ENCODE measurements at places on chromosomes 12 and 14.
A peak's percentile ranks its signal among the peaks of the same experiment; 100 is the strongest.

DNA sequence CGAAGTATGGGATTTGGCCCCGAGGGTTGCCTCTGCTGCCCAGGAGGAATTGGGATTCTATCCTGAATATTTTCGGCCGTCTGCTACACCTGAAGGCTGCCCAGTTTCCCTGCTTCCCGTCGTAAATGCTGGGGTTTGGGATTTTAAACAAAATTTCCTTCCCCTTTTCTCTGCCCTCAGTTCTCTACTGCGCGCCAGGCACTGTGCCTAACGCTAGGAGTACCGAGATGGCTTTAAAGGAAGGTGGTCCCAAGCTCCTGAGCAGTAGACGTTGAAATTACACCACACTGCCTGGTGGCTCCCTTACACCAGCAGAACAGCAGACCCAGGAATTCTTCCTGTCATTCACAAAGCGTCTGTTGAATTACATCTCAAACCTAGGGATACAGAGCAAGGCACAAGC is 566 bp upstream of the PRDM4 start:
- DNase-seq, result no peak

DNA sequence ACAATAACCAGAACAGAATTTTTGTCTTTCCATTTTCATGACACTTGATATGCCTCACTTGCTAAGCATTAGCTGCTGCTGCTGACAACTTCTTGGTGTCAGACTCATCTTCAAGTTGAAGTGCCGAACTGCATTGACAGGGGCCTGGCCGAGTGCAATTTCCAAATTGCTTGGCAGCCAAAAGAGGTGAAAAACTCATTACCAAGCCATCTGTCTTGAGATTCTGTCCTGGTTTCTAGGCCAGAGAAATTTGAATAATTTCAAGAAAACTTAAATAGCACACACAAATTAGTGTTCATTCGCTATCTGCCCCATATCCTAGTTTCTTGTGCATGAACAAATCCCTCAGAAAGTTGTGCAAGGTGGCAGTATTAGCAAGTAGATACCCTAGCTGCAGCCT is 165.3 kb upstream of the RASSF8 start:
- no peak for DNase-seq

- DNase-seq, result no peak
Measured at GRCh38 chr12:132158677-132159554, 14.7 kb downstream of the NOC4L start.

GRCh38 chr14:92900660-92901059 is 22.3 kb upstream of the CHGA start:
- DNase-seq, result no peak

DNA sequence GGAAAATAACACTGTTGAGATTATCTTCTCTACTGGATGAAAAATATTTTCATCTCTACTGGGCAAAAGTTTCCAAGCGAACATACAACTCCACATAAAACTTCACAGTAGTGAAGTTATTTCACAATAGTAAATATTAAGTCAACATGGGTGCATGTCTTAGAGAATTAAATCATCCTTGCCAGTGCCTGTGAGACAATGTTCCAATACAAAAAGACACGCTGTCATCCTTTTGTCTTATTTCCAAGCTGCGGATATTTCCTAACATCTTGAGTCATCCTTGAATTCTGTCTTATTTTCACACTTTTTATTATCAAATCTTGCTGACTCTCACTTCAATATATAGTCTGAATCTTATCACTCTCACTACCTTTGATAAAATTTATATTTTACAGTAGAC is 142.9 kb upstream of the KITLG start:
- DNase-seq, result no peak

DNA sequence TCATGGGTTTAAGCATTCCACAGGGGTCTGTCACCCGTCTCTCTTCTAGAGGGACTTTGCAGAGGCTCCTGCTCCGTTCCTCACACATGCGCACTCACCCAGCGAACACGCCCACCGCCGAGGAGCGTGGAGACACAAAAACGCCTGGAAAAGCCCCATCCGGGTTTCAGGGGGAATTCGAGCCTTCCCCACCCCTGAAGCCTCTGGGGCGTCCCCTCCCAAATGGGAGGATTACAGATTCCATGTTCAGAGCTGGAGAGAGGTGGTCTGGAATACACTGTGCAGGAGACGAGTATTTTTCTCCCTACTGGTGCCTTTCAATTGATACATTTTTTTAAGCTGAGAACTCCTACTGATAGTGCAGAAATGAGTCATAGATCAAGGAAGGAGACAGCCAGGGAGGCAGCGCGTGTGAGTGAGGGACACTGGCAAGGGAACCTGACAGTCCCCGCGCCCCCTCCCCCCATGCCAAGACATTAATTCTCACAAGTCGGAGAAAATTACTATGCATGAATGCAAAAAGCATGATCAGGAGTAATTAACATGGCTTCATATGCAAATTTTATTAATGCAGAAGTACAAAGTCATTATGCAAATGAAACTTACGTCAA is 36.9 kb downstream of the BCL11B start:
- peak; percentile 85 for DNase-seq

GRCh38 chr14:89746654-89747053 is 207.9 kb downstream of the EFCAB11 start:
- DNase-seq, result no peak

- no peak for DNase-seq
Measured at GRCh38 chr14:68634332-68634731, 158.5 kb downstream of the ZFP36L1 start.

DNA sequence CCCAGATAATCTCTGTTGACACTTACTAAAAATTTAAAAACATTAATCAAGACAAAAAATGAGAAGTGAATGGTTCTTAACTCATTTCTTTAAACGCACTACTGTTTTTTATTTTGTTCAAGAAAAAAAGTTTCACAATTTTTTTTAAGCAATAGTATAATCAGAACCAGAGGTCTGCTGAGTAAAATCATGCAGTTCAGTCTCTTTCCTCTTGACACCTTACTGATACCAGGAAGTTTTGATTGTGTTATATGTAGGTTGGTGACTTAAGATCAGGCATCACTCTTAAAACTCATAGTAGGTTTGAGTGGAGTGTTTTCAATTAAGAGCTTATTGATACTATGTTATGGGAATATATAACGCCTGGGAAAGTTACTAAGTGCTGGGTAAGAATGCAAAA is 121.4 kb downstream of the TRMT5 start:
- no peak for DNase-seq

DNA sequence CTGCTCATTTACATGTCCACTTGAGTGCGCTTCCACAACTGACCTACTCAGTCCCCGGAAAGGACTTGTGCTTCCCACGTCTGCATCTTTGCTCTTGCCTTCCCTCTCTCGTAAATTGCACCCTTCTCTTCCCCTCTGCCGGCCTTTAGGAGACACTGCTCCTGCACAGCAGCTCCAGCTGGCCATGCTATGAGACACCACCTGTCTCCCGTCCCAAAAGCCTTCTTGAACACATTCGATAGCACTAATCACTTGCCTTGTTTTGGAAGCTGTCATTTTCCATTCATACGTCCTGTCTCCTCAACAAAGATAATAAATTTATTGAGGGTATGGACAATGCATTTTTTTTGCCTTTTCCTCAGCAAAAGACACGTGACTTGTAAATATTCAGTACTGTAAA is 15.7 kb upstream of the KCNA1 start:
- no peak for DNase-seq

- DNase-seq, result no peak
Measured at GRCh38 chr12:94049718-94050117, 98.7 kb upstream of the PLXNC1 start.

- no peak for DNase-seq
Measured at GRCh38 chr14:47208434-47208833, 467.0 kb downstream of the MDGA2 start.

DNA sequence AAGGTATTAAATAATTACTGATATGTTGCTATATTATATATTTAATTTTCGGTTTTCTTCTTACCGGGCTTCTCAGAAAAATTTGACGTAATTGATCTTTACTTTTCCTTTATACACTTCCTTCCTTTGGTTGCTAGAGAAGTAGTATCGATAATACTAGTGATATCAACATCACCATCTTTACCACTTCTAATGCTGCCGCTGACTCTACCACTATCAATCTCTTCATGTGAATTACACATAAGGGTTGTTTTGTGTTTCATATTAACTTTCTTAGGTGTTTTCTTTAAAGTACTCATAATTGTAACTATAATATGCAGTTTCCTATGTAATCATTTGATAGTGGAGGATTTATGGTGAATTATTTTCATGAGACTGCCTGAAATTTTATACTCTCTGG is 30.9 kb upstream of the KLRF1 start:
- no peak for DNase-seq

DNA sequence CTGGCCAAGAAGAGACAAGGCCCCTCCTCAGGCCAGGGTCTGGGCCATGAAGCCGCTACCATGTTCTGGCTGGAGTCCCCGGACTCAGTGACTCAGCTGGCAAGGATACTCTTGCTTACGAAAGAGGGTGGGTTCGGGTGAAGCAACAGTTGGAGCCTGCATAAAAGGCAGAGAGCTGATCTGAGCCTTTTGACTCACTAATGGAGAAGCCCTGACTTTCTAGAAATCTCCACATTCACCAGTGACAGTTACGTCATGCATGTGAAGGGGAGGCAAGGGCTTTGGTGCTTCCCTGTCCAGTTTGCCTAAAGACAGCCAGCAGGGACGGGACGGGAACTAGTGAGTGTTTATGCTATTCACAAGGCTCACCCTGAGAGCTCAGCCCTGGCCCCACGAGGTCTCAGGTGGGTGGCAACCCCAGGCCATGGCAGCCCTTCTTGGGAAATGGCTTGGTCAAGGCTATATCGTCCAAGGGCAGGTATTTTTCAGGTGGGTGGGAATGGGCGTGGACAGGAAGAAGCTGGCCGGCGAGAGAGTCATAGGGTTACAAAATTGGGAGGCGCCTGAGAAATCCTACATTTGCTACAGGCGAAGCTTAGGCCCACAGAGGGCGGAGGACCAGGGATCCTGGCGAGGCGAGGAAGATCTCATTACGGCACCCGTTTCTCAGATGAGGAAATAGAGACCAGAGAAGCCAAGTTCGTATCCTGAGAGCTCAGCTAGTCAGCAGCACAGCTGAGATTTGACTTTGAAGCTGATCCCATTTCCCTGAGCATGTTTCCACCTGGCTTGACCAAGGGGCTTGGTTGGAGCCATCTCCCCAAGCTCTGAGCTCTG is 314.6 kb downstream of the BCL11B start:
- no peak for DNase-seq

DNA sequence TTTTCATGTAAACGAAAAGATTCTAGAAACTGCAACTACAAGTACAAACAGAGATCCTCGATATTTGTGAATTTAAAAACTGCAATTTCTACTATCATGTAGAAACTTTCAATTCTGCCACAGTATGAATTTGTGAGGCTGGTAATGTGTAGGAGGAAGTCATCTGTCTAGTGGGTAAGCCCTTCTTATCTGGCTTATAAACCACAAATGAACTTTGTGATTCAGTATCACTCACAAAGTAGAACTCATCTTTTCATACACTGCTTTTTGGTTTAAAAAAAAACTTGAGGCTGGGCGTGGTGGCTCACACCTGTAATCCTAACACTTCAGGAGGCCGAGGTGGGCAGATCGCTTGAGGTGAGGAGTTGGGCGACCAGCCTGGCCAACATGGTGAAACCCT is 20.7 kb downstream of the GTF2A1 start:
- DNase-seq, result no peak

GRCh38 chr12:14310866-14311265 is 54.6 kb upstream of the ATF7IP start:
- no peak for DNase-seq

GRCh38 chr12:56572288-56572687 is 50.7 kb downstream of the RBMS2 start:
- DNase-seq, result no peak

GRCh38 chr12:55729819-55730818 is 1.3 kb upstream of the CD63 start:
- no peak for DNase-seq

DNA sequence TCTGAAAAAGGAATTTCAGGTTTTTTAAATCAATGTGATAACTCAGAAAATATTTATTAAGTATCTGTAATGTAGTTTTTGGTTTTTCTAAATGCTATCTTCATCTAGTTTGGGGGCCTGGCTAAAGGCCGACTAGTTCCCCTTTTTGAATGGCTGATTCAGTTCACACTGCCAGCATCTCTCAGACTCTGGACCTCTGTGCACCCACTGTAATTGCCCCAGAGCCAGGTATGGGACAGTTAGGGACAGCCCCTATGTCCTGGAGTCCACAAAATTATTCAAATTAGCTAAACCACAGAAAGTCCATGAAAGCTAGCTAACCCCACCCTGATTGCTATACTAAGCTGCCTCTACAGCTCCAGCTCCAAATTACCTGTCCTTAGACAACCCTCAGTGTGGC is 49.1 kb upstream of the RGS6 start:
- no peak for DNase-seq

DNA sequence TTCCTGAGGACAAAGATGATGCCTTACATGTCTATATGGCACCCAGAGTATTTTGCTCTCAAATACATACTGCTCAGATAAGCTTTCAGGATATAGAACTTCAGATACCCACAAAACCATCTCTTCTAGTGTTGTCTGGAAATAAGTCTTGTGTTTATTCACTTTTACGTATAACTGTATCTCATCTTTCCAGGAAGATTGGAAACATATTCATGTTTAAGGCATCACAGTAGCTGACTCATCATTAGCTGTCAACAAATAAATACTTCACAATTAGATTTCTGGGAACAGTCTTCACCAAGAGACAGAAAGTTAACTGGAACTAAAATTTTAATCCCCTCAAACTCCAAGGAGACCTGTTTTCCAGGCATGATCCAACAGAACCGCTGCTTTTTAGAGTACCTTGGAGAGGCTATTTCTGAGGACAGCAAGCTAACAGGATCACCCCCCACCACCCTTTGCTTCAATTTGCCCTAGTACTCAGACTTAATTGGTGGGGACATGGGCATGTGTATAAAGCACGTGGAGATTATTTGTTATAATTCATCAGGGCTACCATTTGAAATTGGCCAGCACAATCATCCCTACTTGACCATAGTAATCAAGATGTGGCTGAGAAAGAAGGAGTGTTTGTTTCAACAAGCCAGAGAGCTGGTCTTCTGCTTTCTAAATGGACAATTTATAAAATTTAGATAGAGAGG is 129.3 kb upstream of the HIF1A start:
- no peak for DNase-seq

GRCh38 chr14:98593361-98593761 is 678.6 kb downstream of the BCL11B start:
- no peak for DNase-seq

DNA sequence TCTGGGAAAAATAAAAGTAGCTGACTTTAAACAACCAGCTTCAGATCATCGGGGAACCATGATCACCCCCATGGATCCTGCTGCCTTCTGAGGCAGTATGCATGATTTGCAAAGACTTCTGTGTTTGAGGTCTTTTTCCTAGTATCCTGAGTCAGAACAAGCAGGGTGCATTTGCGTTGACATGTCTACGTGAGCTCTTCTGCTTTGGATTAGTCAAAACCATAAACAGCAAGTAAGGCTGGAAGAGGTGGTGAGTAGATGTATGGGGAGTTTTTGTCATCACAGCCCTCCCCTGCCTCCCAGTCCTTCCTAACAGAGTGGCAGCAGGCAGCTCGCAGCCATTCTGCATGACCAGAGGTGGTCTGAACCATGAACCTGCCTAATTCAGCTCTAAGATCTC is 24.1 kb downstream of the PLEKHG7 start:
- no peak for DNase-seq

Data from stimulated activated CD4-positive, alpha-beta T cell treated with anti-CD3 and anti-CD28 coated beads, Interleukin-4, amount 100 ng/mL, for 4 hours (primary cell).